CD4-positive, CD25-positive, alpha-beta regulatory T cell (primary cell): ENCODE measurements at places on chromosomes 12 and 14. TPM values are rescaled to one million over a fixed set of nuclear protein-coding genes. Genes with fewer than 3 reads are reported as not detected.

TSPAN11 gene
- not detected for total RNA-seq

GRCh38 chr12:12749433-12749832 lies 32.3 kb downstream of the CDKN1B start:
- no peak overlapping the region for H3K4me3 ChIP-seq
- no peak for DNase-seq
- H3K4me1 ChIP-seq, result no peaks in the 10 kb centered on the region

CLEC1B gene
- 2.6 TPM for total RNA-seq

KRT3 gene
- total RNA-seq, result not detected

DNA sequence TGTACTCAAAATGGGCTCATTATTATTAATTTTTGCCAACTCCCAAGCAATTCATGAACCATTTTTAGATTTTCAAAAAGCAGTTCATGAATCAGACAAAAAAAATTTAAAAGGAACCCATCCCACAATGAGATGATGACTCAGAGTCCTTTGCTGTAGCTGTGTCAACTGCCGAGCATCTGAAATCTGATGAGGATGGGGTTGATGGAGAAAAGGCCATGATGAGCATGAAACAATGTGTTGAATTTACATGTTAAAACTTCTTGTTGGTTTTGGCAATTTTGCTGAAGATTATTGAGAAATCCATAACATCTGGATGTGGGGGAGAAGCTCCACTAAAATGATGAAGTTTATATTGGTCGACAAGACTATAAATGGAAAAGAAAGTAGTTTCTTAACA lies 378.0 kb downstream of the FOXG1 start:
- no peak overlapping the region for H3K4me3 ChIP-seq
- H3K27ac ChIP-seq, result no peak overlapping the region
- H3K4me1 ChIP-seq, result no peaks in the 10 kb centered on the region
- no peaks in the 10 kb centered on the region for H3K27me3 ChIP-seq

DNA sequence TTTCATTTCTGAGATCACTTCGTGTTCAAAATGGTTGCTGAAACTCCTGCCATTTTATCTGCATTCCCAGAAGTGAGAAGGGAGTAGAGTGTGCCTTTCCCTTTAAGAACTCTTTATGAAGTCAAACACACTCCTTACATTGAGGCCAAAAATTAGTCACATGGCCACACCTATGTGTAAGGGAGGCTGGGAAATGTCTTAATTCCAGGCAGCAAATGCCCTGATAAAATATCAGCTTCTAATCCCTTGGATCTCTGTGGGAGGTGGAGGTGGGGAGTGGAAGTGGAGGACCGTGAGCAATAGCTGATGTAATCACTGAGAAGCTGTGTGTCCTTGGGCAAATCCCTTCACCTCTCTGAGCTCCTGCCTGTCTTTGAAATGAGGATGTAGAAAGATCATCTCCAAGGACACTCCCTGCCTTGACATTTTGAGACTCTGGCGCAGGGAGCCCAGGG lies 22.7 kb upstream of the ANKRD9 start:
- H3K27me3 ChIP-seq, result no peaks in the 10 kb centered on the region
- H3K4me3 ChIP-seq, result no peak overlapping the region
- DNase-seq, result no peak
- H3K4me1 ChIP-seq, result peaks cover 14% of the 10 kb centered on the region
- H3K36me3 ChIP-seq, result no peaks in the 10 kb centered on the region

SIX1 gene
- not detected for total RNA-seq

TBC1D30 gene
- 0.12 TPM for total RNA-seq

DNA sequence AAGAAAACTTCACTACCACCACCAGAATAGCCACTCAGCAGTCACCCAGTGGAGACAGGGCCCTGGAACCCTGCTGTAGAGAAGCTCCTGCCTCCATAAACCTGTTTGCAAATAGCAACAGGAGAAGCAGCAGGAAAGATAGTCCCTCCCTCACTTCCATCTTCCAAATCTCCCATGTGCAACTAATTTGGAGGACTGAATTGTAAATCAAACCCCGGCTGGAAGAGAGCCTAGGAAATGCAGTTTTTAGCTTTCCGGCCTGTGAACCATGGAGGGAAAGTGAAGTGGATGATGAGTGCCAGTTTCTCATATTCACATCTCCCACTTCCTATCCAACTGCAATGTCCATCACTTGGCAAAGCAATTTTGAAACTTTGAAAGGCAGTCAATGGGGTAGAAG lies 167.2 kb upstream of the FRMD6 start:
- no peaks in the 10 kb centered on the region for H3K27me3 ChIP-seq
- H3K36me3 ChIP-seq, result no peaks in the 10 kb centered on the region
- H3K4me1 ChIP-seq, result no peaks in the 10 kb centered on the region
- no peak for DNase-seq
- no peak overlapping the region for H3K4me3 ChIP-seq

ABCD2 gene
- total RNA-seq, result 8.8 TPM

DNA sequence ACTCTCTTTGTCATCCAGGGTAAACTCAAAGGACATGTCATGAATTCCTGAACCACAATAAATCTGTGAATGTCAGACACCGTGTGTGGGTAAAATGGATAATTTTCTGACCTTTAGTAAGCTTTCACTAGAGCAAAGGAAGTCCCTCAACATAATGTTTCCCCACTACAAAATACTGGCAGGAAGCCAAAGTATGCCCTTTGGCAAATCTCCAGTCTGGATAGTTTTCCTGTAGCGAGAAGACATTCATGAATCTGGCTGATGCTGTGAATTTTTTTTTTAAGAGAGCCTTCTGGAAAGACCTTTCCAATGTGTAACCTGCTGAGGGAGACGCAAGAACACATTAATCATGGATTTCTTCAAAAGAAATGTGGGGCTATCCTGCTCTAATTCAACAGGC lies 389.6 kb upstream of the DDHD1 start:
- H3K4me1 ChIP-seq, result no peaks in the 10 kb centered on the region
- no peak overlapping the region for H3K4me3 ChIP-seq
- H3K27me3 ChIP-seq, result no peaks in the 10 kb centered on the region
- no peak overlapping the region for H3K27ac ChIP-seq
